ENCODE measurements at places on chromosomes 5 and 9.

GRCh38 chr5:90037646-90038045, 371.9 kb downstream of the CETN3 start:
- no peak for DNase-seq

GRCh38 chr9:122318284-122318683, 52.5 kb upstream of the PTGS1 start:
- DNase-seq, result no peak

DNA sequence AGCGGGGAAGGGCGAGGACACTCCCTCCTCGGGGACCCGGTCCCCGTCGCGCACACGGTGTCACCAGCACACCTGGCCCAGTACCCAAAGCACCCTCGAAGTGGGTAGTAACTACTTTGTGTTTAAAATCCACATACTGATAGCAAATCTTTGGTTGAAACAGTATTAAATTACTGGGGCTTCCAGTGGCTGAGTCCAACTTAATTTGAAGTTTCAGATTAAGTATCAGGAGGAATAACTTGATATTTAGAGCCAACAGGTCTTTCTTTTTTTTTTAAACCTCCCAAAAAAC, 615 bp downstream of the ATG10 start:
- DNase-seq, result no peak

GRCh38 chr9:135761150-135761844, 59.3 kb downstream of the KCNT1 start:
- DNase-seq, result no peak

DNA sequence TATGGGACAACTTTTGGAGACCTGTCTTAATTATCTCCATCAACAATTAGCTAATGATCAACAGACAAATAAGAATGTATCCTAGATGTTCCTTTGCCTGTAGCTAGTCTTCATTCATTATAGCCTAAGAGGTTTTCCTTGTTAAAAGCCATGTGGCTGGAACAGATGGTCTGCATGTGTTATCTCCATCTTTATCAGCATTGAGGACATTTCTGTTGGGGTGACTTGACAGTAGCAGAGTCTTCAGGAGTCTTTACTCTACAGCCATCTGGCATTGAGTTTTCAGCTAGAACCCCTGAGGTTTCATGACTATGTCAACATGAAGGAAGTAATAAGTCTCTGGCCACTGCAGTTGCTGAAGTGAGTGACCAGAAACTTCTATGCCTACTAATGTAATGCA, 106.6 kb upstream of the TLE4 start:
- no peak for DNase-seq

GRCh38 chr5:56733580-56733979, 81.8 kb upstream of the MAP3K1 start:
- no peak for DNase-seq

DNA sequence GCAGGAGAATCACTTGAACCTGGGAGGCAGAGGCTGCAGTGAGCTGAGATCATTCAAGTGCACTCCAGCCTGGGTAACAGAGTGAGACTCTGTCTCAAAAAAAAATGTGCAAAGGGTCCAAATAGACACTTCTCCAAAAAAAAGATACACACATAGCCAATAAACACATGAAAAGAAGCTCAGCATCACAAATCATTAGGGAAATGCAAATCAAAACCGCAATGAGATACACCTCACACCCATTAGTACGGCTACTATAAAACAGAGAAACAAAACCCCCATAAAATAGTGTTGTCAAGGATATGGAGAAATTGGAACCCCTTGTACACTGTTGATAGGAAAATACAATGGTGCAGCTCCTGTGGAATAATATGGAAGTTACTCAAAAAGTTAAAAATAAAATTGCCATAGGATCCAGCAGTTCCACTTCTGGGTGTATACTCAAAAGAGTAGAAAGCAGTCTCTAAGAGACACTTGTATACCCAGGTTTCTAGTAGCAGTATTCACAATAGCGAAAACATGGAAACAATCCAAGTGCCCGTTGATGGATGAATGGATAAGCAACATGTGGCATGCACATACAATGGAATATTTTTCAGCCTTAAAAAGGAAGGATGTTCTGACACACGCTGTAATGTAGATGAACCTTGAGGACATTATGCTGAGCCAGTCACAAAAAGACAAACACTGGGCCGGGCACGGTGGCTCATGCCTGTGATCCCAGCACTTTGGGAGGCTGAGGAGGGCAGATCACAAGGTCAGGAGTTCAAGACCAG, 57.2 kb upstream of the PPARGC1B start:
- DNase-seq, result no peak

GRCh38 chr5:1430121-1430795, 15.0 kb downstream of the SLC6A3 start:
- DNase-seq, result no peak

GRCh38 chr5:180328296-180329137, 24.6 kb downstream of the GFPT2 start:
- no peak for DNase-seq

GRCh38 chr5:159826351-159827214, 89.7 kb upstream of the ADRA1B start:
- no peak for DNase-seq

- DNase-seq, result no peak
Observed at GRCh38 chr5:80933036-80933435, 27.1 kb upstream of the RASGRF2 start.

DNA sequence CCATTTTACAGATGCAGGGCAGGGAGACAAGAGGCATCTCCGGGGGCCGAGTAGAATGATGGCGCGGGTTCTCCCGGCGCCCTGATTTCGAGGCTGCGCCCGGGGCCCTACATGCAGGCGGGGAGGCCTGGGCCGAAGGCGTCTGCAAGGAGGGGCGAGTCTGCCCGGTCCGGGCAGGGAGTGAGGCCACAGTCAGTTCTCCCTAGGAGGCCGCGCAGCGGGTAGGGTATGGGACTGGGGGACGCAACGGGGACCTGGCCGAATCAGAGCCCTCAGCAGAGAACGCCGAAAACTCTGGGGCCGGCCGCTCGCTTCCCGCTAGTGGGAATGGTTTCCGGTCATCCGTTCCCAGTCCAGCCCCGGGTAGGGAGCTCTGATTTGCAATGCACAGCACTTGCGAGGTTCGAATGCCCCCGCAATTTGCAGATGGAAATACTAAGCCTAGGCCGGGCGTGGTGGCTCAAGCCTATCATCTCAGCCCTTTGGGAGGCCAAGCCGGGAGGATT, 6.4 kb downstream of the TLX3 start:
- no peak for DNase-seq

GRCh38 chr5:43421450-43422133, 9.4 kb upstream of the CCL28 start:
- DNase-seq, result no peak
